ENCODE measurements at places on chromosomes 1 and 21.

GRCh38 chr1:203390298-203390697 is 39.4 kb upstream of the FMOD start:
- no peak for DNase-seq

GRCh38 chr1:177783051-177783450 is 186.8 kb downstream of the SEC16B start:
- no peak for DNase-seq

DNA sequence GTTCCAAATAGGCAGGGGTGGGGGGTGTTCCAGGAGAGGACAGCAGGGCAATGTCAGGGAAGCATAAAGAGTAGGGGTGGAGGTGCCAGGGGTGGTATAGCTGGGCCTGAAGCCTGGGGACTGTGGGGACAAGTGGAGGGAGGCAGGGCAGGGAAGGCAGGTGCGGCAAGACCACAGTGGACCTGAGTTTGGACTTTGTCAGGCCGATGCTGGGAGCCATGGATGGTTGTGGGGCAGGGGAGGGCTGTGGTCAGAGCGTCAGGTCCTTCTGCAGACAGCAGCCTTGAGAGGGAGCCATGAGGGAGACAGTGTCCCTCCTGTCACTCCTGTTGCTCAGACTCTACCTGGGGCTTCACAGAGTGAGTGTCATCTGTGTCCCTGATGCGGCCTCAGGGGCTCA is 320.3 kb downstream of the PTPRU start:
- no peak for DNase-seq

DNA sequence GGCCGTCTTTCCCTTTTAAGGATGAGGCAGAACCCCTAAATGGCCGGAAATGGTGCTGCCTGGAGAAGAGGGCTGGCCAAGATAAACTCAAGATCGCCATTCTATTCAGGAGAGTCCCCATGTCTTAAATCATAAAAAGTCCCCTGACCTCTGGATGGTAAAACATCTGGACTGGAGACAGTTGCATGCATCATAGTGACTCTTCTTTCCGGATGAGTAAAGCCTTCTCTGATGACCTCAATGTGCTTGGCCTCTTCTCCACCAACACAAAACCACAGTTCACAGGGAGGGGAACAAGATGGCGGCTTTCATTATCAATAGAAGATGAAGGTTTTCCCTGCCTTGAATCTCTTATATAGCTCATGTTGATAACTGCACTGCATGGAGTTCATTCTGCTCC is 27.5 kb upstream of the H6PD start:
- DNase-seq, result no peak

- no peak for DNase-seq
These were observed 5.3 kb downstream of the ADIPOR1 start for GRCh38 chr1:202952818-202953217.

DNA sequence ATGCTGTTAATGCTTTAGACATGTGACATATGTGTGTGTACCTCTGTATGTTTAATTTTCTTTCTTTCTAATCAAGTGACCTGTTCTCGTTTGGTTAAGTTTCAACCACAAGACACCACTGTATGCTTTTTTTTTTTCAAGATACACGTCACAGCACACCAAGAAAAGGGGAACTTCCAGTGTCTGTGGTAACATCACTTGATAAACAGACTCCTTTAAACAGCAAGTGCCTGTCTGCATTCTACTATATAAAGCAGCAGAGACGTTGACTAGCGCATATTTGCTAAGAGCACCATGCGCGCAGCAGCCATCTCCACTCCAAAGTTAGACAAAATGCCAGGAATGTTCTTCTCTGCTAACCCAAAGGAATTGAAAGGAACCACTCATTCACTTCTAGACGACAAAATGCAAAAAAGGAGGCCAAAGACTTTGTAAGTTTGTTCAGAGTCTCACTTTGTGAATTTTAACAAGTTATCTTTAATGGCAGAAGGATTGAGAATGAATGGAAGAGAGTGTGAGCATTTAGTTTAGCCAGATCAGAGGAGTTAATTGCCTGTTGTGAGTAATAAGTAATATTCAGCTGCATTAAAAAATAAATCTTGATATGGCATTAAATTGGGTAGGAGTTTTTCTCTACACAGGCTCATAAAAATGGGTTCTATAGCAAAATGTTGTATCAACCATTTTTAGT is at the start of gene RGS1:
TSS of gene RGS1 (plus strand) at position 275 of the 691 bp plus-strand sequence. CDS start at position 295, 20 bp downstream.
- DNase-seq, result peak; percentile 62

- DNase-seq, result no peak
These were observed 145.2 kb downstream of the PIK3R3 start for GRCh38 chr1:45987204-45987603.

DNA sequence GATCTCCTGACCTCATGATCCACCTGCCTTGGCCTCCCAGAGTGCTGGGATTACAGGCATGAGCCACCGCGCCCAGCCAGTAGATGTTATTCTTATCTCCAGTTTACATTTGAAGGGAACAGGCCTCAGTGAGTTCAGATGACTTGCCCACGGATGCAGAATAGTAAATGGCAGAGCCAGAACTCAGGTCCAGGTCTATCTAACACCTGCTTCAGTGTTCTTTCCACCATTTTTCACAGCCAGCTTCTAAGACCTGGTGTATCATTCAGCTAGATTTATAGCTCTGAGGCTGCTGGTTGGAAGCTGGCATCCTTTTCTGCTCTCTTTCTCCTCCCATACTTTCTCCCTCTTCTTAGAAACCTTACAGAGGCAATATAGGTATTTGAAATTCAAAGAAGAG is 10.8 kb downstream of the FABP3 start:
- no peak for DNase-seq

DNA sequence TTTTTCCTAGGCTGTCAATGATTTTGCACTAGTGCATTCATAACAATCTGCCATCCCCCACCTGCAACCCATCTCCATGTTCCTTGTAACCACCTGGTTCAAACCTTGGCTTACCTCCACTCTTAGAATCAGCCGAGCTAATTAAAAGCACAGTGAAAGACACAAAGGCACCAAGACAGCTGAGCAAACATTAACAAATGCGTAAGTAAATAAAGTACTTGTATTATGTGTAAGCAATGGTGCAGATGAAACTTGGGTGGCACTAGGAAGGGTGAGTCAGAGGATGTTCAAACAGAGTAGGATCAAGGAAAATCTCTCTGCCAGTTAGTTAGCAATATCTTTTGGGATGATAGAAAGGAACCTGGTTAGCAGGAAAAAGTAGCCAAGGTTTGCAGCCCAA is 5.1 kb upstream of the FOXJ3 start:
- no peak for DNase-seq

DNA sequence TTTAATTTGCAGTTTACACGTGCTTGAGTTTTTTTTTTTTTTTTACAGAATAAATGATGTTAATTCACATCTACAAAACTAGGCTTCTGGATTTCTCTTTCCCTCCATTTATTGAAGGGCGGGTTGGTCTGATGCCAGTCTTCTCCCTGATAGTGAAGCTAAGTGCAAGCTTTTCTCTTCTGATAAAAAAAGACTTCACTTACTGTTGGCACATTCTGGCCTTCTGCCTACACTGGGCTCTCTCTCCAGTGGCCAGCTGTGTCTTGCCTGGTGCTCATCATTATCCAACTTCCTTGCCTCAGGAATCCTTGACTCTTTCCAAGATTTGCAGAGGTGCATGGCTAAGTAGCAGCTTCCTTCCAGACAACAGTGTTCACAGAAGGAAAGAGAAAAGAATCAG is 7.6 kb upstream of the RAP1A start:
- DNase-seq, result no peak

Measured in sciatic nerve (tissue), 2 donors.